Foreskin fibroblast (primary cell): ENCODE measurements at places on chromosomes 3 and 15.

DNA sequence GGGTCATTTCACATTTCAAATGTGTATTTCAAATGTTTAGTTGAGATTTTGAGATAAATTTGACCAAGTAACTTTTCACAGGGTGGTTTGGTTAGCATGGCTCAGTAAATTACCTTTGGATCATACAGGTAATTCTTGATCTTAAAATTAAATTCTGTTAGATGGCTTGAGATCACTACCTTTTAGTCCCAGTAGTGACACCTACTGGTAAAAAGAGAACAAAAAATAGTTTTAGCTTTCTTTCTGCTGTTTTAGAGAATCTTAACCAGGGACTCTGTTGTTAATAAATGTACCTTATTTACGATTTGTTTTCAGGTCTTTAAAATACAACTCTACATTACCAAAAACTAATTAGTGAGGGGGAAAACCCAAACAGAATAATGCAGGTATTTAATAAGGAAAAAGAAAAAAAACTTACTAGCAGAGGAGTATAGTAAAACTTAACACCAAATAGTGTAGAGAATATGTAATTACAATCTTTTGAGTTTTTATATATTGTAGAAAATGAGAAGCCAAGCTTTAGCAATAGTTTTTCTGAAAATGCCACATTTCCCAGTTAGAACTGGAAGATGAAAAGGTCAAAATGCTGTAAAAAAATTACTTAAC lies 620.3 kb upstream of the AGTR1 start:
- peak; percentile 6 for DNase-seq

- no peak for DNase-seq
Measured at GRCh38 chr15:54810496-54810895, 386.2 kb downstream of the RSL24D1 start.

GRCh38 chr3:21894459-21895340 lies 143.7 kb upstream of the ZNF385D start:
- DNase-seq: peak; percentile 69

GRCh38 chr15:48481802-48482201 lies 150.6 kb downstream of the DUT start:
- DNase-seq: peak; percentile 53

DNA sequence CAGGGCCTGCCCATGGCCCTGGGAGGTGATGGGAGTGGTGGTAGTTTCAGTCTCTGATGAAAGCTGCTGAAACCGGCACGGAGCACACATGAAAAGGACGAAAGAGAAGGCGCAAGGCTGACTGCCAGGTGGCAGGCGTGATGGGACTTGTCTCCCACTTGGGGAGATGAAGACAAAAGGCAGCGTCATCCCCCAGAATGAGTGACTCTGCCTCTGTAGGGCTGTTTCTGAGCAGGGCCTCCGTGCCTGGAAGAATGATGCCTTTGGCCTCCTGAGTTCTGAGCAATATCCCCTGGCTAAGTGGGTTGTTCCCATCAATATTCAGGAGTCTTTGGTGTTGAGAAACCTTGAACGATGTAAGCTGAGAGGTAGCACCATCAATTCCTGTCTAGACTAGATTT lies 237.8 kb downstream of the OPA1 start:
- DNase-seq: no peak

DNA sequence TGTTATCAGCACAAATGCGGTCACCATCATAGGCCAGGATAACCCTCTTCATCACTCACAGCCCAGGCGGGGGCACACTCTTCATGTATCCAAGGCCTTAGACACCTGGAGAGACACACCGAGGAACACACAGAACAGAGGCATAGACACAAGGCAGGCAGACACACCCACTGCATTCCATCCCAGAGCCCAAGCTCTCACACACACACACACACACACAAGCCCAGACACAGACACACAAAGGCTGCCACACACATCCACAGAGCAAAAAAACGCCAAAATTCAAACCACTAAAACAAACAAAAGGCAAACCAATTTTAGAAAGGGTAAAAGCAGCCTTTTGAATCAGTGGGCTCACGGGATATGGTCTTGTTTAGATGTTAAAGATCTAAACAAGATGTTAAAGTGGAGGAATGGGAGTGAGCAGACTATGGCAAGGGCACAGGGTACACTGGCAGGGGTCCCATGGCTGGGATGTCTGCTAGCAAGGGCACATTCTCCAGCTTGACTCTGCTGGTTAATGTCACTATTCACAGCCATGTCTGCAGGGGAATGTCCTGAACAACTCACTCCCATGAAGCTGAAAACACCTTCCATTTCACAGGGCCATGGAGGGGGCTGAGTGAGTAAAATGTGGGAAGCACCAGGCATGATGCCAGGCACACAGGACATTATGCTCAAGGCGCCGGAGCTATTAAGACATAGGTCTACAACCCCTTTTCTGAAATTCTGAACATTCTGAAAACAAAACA lies 14.9 kb upstream of the CRABP1 start:
- no peak for DNase-seq

DNA sequence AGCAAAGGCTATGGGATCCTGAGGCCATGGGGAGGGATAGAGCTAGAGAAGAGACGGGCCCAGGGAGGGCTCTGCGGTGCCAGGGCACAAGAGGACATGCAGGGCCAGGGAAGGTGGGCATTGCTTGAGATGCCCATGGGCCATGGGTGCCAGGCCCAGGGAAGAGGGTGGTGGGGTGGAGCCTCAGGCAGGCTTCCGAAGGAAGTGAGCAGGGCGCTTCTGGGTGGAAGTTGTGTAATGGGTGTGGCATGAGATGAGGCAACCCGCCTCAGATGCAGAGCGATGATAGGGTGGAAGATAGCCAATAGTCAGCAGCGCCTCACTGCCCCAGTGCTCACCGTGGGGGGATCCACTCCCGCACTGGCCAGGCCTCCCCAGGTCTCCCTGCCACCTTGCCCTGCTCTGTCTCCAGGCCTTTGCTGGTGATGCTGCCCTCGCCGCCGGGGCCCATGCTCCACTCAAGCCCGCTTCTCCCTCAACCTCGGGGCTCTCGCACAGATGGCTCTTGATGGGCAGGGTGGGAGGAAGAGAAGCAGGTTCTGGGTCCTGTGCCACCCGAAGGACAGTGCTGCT lies 51.4 kb downstream of the DNAJB8 start:
- no peak for DNase-seq

DNA sequence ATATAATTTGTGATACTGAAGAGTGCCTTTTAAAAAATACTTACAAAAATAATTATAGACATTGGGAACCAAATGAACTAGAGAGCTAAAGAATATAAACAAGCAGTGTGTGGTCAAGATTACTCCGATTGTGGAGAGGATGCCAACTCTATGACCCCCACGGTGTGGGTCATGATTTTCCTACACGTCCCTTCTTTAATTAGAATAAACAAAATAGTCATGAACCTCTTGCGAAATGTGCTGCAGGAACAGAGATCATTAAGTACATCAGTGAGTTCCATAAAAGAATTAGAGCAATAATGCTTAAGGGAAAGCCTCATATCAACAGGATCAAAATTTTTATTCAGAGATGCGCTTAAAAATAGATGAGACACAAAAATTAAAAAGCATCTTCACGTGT lies 476.6 kb upstream of the ROBO1 start:
- DNase-seq: peak; percentile 3

DNA sequence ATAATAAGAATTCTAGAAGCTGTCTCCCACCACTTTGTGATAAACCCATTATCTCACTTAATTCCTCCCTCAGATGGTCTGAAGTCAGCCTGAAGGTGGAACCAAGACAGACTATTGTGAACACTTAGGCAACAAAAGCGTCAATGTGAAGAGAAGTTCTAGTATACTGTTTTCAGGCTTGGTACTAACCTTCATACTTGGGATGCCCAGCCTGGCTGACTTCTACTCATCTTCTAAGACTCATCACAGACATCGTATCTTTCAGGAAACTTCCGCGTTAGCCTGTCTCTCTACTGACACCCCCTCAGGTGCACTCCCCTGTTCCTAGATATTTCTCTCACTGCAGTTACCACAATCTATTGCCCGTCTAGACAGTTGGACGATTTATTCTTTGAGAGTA lies 201.2 kb downstream of the SATB1 start:
- no peak for DNase-seq

DNA sequence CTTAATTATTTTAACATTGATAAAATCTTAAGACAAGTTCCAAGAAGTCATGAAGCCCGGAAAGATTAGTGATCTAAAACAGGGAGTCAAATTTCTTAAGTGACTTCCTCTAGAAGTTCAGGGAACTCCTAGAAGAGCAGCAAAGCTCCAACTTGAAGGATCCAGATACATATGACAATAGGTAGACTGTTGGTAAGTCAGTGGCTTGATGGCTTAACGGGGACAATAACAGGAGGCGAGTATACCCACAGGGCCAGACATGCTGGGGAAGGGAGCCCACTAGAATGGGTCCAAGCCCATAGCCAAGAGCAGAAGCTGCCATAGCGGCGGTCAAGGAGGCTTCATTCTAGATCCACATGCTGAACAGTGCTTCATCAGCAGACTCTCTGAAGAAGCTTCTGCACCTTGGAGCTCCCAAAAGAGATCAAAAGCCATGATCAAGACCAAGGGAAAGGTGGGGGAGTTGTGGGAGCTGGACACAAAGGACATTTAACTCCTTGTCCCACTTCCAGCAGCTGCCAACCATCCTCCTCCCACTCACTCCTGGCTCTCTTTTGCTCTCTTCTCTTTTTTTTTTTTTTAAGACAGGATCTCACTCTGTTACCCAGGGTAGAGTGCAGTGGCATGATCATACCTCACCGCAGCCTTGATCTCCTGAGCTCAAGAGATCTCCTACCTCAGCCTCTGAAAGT lies 10.2 kb upstream of the CA12 start:
- no peak for DNase-seq
